ENCODE measurements at places on chromosomes 7 and 10.

DNA sequence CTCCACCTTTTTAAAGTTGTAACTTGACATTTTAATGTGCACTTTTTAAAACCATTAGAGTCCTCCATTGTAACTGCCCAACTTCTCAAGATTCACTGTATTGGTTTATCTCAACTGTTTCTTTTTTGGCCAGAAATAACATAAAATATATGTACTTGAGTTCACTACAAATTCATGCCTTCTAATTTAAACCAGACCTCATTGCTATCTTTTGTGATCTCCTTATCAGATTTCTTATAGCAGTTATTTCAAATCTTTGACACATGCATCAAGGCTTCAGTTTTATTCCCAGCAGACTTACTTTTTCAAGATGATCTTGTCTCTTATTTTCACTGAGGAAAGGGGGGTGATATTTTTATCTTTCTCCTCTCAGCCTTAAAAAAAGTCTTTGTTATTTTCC, 154.3 kb downstream of the PHF14 start:
- no peak for DNase-seq

DNA sequence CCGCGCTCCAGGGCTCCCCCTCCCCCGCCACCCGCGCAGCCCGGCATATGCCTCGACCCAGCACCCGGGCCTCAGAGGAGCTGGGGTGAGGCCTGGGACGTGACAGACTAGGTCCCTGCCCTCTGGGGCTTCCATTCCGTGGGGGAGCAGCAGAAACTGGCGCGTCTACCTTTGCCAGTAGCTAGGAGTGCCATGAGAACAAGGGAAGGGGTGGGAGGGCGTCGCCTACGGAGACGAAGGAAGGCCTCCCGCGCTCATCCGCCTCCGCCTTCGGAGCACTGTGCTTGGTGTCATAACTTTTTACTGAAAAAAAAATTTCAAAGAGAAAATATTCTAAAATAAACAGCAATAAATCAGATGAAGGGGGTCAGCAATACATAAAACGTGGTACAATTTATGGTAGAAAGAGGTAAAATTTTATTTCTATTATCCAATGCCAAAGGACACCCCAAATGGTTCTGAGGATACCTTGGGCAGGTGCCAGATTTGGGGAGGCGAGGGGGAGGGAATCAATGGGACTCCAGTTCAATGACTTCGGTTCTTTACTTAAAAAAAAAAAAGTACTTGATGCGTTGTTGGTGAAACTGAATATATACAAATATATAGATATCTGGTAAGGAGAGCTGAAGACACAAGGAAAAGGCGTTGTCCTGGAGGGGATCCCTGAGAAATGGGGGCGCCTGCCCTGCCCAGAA, 35.1 kb upstream of the GRID1 start:
- DNase-seq, result peak; percentile 28

- DNase-seq, result no peak
Measured at GRCh38 chr7:5390918-5391317, 32.7 kb downstream of the TNRC18 start.

DNA sequence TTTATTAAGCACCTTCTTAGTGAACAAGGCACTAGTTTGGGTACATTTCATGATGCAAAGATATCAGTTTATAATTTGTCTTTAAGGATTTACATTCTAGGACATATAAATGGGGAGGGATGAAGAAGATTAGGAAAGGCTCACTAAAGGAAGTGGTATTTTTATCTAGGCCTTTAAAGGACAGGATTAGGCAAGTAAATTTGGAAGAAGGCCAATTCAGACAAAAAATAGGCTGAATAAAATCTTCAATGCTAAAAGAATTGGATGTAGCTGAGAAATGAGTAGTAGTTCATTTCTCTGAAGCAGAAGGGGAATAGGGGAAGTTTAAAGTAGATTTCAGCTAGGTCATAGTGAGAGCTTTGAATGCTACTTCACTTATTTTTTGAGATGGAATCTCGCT, 4.8 kb upstream of the FAM24B start:
- DNase-seq, result no peak

GRCh38 chr7:72753781-72754180, 74.2 kb downstream of the TYW1B start:
- DNase-seq, result no peak
